ENCODE measurements at places on chromosomes 3 and 15.
A peak's percentile ranks its signal among the peaks of the same experiment; 100 is the strongest.

DNA sequence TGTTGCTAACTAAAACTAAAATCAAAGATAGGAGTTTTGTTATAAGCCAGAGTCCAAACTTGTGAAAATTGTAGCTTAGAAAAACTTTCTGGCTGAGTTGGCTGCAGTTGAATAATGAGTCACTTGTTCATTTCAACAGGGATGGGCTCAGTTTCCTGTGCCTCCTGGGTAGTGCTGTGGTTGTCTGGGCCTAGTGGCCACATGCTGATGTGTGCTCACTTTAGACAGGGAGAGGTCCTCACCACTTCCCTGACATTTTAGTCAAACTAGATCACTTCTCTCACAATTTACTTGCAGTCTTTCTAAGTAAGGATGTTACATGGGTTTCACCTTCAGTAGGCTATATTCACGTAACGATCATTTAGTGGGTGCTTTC, 6.3 kb upstream of the UBE2Q2 start:
- DNase-seq: peak; percentile 95

- DNase-seq: peak; percentile 95
These were observed 25.7 kb downstream of the GPR15 start for GRCh38 chr3:98557324-98558010.

DNA sequence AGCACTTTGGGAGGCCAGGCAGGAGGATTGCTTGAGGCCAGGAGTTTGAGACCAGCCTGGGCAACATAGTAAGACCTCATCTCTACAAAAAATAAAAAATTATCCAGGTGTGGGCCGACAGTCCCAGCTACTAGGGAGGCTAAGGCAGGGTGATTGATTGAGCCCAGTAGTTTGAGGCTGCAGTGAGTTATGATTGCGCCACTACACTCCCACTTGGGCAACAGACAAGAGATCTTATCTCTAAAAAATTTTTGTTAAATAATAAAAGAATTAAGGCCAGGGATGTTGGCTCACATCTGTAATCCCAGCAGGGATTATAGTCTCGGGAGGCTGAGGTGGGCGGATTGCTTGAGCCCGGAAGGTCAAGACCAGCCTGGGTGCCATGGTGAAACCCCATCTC, 25.8 kb upstream of the NFKBIZ start:
- no peak for DNase-seq

GRCh38 chr15:72751751-72752455, 31.7 kb downstream of the ADPGK start:
- no peak for DNase-seq
